NCI-H1930 (cell line): ENCODE measurements at places on chromosomes 4 and X.

DNA sequence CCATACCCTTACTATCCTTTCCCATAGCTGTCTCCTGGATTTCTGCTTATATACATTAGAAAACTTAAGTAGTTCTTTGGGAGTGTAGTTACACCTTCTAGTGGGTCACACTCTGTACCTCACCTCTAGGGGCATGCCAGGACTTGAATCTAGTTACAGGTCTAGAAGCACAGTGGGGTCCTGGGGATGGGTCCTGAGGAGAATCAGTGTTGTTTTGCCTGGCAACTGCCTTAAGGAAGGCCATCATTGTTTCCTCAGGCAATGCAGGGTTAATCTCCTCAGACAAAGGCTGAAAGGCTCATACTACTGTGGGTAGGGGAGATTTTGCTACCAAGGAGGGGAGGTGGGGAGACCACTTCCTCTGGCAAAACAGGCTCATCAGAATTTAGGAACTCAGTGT, 750.3 kb downstream of the FAT4 start:
- DNase-seq: no peak

GRCh38 chr4:177517862-177518261, 75.6 kb upstream of the AGA start:
- no peak for DNase-seq

DNA sequence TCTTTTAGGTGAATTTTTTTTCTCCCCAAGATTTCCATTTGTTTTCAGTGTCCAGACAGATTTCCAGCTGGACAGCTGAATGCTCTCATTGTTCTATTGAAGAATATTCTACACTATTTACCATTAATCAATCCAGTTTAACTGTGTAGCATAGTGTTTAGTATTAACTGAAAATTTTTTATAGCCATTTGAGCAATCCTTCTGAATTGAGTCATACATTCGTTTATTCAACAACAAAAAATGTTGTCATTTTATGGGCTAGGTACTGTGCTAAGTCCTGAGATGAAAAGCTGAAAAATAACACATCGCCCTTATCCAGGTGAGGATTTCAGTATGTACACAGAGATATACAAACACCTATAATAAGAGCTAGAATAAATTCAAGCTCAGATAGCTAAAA, 223.3 kb downstream of the COL25A1 start:
- DNase-seq: peak; percentile 52

- no peak for DNase-seq
These were observed 89.2 kb downstream of the ZNF330 start for GRCh38 chr4:141309874-141310273.
